ENCODE measurements at places on chromosomes 5 and 9. TPM values are rescaled to one million over a fixed set of nuclear protein-coding genes. Genes with fewer than 3 reads are reported as not detected.

COL27A1 gene
- polyA plus RNA-seq = 5.2 TPM

LRRC14B gene
- not detected for polyA plus RNA-seq

DOCK2 gene
- polyA plus RNA-seq = 1.3 TPM

FBLL1 gene
- polyA plus RNA-seq = 1.0 TPM

SPATA6L gene
- polyA plus RNA-seq = 0.69 TPM

TMEM215 gene
- 0.35 TPM for polyA plus RNA-seq

DNA sequence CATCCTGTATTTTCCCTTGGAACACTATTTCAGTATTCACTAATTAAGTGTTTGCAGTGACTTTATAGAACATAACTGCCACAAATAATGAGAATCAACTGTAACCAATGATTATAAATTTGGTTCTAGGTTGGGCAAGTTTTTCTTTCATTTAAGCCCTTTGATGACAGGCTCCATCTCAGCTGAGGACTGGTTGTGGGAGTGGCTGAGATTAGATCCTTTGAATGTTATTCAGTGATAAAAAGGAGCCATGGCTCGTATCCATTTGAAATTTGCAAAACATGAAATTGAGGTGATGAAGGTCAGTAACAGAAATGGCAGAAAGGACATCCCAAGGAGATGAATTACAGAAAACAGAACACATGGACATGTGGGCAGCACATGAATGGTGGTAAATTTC is 138.1 kb upstream of the PCA3 start:
- DNase-seq = no peak

- no peak for DNase-seq
Observed at GRCh38 chr5:75016896-75017295, 35.5 kb downstream of the GCNT4 start.

- no peak for DNase-seq
Observed at GRCh38 chr5:179416114-179416822, 71.0 kb upstream of the ADAMTS2 start.

DNA sequence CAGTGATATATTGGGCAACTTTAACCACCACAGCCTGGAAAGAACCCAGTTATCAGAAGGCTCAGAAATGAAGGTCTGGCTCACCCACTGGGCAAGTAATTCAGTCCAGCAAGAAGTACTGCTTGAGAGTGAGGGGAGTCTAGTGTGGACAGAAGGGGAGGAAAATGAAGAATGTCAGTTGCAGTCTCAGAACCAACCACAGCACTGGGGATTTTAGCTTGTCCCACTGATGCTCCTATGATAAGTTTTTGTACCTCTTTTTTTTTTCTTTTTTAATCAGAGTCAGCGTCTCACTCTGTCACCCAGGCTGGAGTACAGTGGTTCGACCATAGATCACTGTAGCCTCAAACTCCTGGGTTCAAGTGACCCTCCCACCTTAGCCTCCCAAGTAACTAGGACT is 9.4 kb upstream of the CD72 start:
- no peak for DNase-seq

- DNase-seq = no peak
Observed at GRCh38 chr5:97750576-97750975, 567.5 kb upstream of the RIOK2 start.

DNA sequence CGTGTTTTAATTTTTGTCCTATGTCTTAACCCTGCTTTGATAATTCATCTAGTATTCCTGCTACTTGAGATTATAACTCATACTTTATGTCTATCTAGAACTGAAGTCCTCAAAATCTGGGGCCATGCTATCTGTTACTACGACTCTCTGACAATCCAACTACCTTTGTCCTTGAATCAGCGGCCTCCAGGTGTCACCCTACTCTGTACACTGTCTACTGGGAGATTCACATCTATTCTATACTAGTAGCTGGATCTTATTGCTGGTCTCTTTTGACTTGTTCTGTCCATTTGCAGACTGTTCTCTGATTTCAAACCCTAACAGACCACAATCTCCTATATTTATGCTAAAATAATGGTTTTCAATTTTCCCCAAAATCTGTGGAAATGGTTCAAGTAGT is 225.5 kb upstream of the ELAVL2 start:
- DNase-seq = no peak

Data from ovary (tissue), 10 donors.